ENCODE measurements at places on chromosomes 4 and X. TPM values are rescaled to one million over a fixed set of nuclear protein-coding genes. Genes with fewer than 3 reads are reported as not detected.

The JADE1 gene
- total RNA-seq, result 35.9 TPM

The VCX2 gene
- not detected for total RNA-seq

The SATL1 gene
- total RNA-seq, result not detected

The NXF2 gene
- not detected for total RNA-seq

The HTN3 gene
- total RNA-seq, result not detected

The NSG1 gene
- total RNA-seq, result 0.86 TPM

- DNase-seq, result no peak
Observed at GRCh38 chr4:6235901-6236640, 33.6 kb upstream of the WFS1 start.

DNA sequence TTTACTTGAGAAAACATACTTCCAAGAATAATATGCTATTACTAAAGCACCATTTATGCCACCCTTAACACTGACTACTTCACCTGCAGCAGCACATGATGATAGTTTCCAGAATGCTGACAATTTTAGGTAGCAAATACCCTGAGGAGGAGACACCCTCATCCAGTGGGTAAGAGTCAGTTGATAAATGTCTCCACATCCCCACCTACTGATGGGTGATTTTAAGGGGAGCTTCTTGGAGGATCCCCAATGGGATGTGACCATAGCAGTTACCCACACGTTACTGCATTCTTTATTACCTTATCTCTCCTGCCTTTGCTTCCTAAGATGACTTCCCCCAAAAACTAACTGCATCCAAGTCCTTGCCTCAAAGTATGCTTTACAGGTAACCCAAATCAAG, 131.2 kb upstream of the SMARCAD1 start:
- DNase-seq, result no peak

- no peak for DNase-seq
Observed at GRCh38 chr4:185886832-185887524, 75.0 kb upstream of the SORBS2 start.

DNA sequence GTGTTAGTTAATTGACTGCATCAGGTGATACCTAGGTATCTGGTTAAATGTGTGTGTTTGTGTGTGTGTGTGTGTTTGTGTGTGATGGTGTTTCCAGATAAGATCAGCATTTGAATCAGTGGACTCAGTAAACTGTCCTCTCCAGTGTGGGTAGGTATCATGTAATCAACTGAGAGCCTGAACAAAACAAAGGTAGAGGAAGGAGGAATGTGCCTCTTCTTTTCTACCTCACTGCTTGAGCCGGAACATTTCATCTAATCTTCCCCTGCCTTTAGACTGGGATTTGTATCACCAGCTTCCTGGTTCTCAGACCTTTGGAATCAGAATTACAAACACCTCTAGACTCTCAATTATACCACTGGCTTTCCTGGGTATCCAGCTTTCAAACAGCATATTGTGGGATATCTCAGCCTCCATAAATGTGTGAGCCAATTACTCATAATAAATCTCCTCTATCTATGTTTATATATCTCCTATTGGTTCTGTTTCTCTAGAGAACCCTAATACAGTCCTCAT, 120.5 kb downstream of the TBCK start:
- no peak for DNase-seq

- DNase-seq, result peak; percentile 38
Observed at GRCh38 chr4:183905081-183905592, at the start of gene STOX2. Gene STOX2, plus strand, starts transcription at chr4:183905307. Its CDS starts 1,484 bp downstream, at chr4:183906791.

All from GM23248 (cell line).